ENCODE measurements at places on chromosomes 5 and 9.

DNA sequence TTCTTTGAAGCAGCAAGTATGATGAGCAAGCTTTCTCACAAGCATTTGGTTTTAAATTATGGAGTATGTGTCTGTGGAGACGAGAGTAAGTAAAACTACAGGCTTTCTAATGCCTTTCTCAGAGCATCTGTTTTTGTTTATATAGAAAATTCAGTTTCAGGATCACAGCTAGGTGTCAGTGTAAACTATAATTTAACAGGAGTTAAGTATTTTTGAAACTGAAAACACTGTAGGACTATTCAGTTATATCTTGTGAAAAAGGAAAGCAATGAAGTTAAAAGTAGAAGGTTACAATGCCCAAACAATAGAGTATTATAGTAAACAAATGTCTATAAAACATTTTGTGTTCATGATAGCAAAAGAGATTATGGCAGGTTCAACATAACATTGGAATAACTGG lies 88.6 kb downstream of the JAK2 start:
- no peak for DNase-seq

GRCh38 chr5:78568676-78569075 lies 79.9 kb downstream of the LHFPL2 start:
- DNase-seq = no peak

DNA sequence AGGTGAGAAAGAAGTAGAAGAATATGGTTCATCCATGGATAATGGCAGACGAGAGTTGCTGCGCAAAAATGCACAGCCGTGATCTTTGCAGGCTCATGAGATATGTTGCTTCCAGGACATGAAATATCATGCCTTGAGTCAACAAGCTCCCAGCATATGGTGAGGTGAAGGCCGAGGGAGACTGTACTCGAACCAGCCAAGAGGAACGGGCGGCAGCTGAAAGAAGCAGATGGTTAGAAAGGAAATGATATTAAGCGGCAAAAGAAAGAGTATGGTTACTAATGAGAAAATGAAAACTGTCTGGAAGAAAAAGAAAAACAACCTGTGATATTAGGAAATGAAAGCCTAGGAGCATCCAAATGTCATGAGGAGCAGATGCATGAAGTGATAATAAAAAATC lies 344.7 kb upstream of the DAP start:
- DNase-seq = no peak

- DNase-seq = no peak
Observed at GRCh38 chr5:116363780-116364179, 210.8 kb downstream of the SEMA6A start.

DNA sequence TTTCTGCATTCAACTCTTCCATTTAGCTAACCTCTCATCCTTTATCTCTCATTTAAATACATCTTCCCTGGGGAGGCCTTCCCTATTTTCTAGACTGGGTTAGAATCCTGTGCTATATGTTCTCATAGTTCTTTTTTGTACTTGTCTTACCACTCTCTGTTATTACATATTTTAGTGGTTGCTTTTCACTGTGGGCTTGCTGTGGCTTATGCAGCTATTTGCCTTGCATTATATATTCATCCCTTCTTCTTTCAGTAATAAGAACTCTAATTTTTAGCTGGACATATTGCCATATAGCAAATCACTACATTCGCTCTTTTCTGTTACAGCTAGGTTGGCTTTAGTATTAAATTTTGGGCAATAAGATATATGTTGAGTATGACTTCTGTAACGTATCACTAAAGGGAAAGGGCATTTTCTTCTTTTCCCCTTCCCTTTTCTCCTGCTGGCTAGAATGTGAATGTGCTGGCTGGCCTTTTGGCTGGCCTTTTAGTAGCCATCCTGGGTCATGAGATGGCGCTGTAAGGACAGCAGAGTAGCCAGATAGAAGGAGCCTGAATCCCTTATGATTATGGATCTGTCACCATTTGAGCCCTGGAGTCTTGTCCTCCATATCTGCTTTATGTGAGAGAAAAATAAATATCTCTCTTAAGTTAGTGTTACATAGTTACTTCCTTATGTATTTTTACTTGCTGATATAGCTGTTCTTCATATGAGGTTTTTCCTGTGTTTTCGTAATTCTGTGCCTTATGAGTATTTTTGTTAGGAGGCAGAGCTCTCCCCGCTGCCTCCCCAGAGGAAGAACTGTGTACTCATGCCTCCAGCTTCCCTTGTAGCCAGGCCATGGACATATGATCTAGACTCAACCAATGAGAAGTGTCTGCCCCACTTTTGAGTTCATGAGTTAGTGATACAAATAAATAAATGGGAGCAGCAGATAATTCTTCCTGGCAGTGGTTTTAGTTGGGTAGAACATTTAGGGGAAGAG lies 65.8 kb downstream of the NDUFAF2 start:
- DNase-seq = no peak

GRCh38 chr9:126304207-126304970 lies 22.2 kb upstream of the MVB12B start:
- DNase-seq = no peak

DNA sequence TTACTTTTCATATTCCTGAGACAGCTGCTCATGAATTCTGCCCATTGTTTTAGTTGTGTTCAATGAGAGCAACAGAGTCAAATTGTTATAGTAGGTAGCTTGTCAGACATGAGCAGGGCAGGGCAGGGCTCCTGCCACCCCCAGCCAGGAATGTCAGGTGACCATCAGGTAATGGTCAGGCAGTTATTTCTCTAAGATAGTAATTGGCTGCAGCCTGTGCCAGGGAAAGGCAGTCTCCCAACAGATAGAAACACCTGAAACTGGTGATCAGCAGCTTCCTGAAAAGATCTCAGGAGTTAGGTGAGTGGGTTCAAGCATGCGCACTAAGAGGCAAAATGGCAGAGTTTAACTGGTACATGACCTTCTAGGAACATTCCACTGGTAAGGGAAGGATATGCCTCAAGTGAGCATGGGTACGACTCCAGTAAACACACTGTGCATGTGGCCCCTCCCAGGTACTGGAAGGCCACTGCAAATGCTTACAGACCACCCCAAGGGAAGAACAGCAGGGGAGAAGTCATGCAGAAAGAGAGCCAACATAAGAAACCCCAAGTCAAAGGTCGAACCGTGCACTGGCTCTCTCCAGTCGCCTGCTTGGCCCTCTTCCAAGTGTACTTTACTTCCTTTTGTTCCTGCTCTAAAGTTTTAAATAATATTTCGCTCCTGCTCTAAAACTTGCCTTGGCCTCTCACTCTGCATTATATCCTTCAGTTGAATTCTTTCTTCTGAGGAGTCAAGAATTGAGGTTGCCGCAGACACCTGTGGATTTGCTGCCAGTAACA lies 25.1 kb downstream of the CARTPT start:
- no peak for DNase-seq

GRCh38 chr5:82425591-82425990 lies 147.4 kb upstream of the RPS23 start:
- no peak for DNase-seq

GRCh38 chr5:68167195-68167651 lies 48.3 kb upstream of the PIK3R1 start:
- no peak for DNase-seq

- no peak for DNase-seq
Observed at GRCh38 chr5:91373006-91373405, 10.1 kb downstream of the ARRDC3 start.

DNA sequence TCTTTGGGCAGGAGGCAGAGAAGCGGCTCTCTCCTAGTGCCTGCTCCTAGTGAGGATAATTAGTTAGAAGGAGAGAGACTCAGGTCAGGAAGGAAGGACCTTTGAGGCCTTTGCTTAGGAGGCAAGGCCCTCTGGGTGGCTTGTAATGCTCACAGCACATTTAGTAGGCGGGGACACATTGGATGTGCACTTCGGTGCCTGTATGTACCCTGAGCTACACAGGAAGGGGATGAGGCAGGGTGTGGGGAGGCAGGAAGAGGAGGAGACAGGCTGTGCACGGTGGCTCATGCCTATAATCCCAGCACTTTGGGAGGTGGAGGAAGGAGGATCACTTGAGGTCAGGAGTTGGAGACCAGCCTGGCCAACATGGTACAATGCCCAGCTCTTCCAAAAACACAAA lies 7.2 kb upstream of the LCN2 start:
- DNase-seq = no peak

GRCh38 chr5:92581249-92581648 lies 999.8 kb downstream of the NR2F1-AS1 start:
- DNase-seq = no peak

DNA sequence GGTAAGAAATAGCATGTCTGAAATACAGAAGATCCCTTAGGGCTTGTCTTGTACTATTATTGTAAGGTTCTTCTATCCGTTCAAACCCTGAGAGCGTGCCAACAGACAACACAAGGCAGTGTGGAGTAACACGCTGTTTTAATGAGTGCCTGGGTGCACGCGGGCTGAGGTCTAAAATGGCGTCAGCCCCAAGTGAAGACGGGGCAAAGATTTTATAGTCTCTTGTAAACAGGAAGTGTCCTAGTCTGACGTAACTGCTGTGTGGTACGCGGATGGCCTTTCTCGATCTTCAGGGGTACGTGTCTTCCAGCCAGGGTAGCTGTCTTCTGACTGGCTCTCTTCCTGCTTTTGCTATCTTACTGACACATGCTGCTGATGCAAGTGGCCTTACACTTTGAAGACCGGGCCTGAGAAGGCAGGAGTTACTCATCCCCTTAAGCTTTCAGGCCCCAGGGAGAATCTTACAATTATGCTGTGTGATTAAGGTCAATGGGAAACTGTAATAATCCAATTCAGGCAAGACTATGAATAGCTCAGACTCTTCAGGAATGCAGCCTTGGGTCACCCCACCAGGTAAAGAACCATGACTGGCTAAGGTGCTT lies 1812.0 kb upstream of the CDH9 start:
- DNase-seq = no peak

DNA sequence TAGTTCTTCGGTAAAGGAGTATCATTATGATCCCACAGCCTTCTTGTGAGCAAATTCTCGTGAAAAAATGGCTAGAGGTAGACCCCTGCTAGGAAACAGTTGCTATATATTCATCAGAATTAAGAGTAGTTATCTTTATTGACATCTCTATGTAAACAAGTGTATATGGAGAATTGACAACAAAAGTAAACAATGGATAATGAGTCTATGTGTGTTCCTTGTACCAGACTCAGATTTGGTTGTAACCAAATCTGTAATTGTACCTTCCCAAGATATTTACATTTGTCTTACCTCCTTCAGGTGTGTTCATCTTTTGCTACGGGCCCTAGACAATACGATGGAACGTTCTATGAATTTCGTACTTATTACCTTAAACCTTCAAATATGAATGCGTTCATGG lies 2.1 kb downstream of the NIPSNAP3B start:
- DNase-seq = no peak

- DNase-seq = no peak
Observed at GRCh38 chr5:127863161-127863560, 160.0 kb downstream of the CCDC192 start.

DNA sequence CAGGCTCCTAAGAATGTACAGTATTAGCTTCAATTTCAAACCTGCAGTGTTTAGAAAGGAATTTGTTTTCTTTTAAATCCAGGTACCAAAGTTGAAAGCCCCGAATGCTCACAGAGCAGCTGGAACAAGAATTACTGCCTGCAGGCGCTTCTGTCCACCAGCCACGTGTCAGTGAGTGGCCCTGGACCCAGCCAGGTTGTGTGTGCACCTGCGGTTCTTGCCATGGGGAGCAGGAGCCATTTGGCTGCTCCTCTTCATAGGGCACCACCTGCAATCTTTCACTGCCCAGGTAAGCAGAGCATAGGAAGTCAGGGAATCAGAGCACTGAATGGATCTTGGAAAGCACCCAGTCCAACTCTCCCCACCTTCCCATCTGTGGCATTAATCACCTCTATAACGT lies 79.5 kb upstream of the PIP5K1B start:
- DNase-seq = no peak

DNA sequence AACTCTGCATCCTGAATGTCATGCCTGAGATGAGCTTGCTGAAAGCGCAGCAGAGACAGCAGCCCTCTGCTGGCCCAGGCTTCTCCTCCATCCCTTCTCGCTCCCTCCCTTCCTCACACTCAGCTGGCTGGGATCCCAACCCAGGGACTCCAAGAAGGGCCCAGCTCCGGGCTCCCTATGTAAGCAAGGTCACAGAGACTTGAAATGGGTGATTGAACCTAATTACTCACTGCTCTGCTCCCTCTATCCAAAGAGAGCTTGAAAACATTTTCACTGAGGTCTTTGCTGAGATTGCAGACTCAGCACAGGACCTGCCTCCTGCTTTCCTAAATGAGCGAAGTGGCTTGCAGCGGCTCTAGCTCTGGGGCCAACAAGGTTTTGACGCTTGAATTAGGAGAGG lies 42.8 kb downstream of the RAPGEF1 start:
- no peak for DNase-seq

DNA sequence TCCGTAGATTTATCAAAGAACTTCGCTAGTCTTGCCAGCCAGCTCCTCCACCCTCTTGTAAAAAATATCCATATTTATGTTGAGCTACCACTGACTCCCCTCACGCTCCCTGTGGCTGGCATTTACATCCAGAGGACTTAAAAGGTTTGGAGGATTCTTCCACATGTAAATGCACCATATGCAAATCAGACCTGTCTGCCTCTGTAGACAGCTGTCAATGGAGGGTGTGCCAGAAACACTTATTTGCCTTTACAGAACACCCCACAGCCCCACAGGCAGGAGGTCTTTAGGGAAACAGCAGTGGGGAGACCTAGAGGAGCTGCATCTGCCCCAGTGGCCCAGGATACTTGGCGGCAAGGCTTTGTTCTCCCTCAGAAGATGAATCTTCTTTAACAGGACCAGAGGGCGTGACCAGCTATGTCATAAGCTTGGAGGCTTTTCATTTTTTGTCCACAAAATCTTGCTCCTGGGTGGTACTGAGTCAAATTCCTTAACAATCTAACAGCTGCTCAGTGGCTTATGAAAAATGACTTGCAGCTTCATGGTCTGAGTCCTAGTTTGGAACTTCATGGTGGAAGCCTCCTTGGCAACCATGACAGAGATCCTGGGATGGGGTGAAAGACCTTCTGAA lies 535.8 kb downstream of the EBF1 start:
- no peak for DNase-seq

GRCh38 chr5:157993201-157993600 lies 134.3 kb upstream of the CLINT1 start:
- DNase-seq = no peak

- DNase-seq = no peak
Observed at GRCh38 chr5:32331217-32331934, 18.6 kb upstream of the MTMR12 start.

DNA sequence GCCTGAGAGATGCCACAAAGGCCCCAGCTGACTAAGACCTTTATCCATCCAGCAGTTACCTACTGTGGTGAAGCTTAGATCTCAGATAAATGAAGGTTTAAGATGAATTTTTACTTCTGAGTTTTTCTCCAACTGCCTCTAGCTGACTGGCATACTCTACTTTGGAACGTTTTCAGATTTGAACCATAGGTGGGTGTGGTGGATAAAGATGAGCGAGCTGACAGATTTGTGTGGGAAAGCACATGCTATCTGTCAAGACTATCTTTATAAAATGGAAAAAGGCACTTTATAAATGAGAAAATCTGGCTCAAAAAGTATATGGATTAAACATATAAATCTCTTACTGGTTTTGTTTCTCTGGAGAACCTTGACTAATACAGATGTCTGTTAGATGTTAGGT lies 160.8 kb downstream of the MCTP1 start:
- no peak for DNase-seq

- DNase-seq = no peak
Observed at GRCh38 chr5:79243224-79243623, 7.3 kb downstream of the JMY start.

GRCh38 chr9:4661611-4662010 lies 483 bp upstream of the PLPP6 start:
- DNase-seq = no peak

GRCh38 chr5:172691886-172692285 lies 50.8 kb downstream of the NEURL1B start:
- no peak for DNase-seq
